ENCODE measurements at places on chromosomes 1 and 21.

DNA sequence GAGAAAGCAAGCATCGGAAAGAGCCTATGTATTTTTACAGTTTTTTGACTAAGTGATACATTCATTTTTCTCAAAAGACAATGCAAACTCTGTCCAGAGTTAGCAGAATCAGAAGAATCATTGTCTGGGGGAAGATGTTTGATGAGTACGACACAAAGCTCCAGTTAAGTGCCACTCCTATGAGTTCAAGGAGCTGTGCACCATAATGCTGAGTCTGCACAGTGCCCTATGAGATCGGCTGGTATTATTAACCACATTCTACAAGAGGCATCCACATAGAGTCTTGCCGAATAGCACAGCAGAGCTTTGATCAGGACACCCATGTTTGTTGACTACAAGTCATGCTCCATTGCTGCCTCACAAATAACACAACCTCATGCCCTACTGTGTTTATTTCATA, 54.9 kb upstream of the RAP1GAP start:
- DNase-seq = no peak

- DNase-seq = peak; percentile 52
Measured at GRCh38 chr1:116986421-116987255, 14.9 kb upstream of the CD101 start.

GRCh38 chr1:232872738-232873137, 67.5 kb downstream of the MAP10 start:
- DNase-seq = no peak

GRCh38 chr1:28877132-28877781, 37.1 kb upstream of the EPB41 start:
- DNase-seq = peak; percentile 83

- DNase-seq = no peak
Measured at GRCh38 chr1:32448773-32449456, 16.0 kb upstream of the ZBTB8B start.

GRCh38 chr1:114093624-114094362, 59.9 kb downstream of the SYT6 start:
- DNase-seq = no peak

DNA sequence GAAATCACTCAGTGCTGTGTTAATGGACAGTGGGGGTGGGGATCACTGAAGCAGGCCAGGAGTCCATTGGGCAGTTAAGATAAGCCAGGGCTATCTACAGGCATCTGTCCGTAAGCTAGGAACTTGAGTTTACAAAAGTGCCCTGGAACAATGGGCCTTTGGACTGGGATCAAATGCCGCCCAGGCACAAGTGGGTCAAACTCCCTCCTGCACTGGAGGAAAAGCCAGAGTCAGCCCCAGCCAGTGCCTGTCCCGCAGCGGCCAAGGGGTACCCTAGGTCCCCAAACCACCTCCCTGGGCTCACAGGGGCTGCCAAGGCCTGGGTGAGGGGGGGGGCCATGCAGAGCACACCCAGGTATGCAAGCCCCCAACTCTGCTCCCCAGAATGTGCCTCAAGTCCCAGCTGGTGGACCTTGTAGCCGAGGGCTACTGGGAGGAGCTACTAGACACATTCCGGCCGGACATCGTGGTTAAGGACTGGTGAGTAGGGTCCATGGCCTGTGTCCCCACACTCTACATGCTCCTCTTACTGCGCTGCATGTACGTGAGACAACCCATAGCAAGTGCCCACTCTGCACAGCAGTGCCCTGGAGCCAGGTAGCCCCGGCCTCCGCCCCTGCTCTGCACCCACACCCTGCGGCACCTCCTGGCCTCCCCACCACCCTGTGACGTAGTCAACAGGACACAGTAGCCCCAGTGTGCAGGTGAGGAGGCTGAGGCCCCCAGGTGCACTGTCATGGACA, 7.7 kb downstream of the FBXO6 start:
- DNase-seq = no peak

- no peak for DNase-seq
Measured at GRCh38 chr1:44511769-44512168, 106.7 kb downstream of the RNF220 start.

- DNase-seq = peak; percentile 48
Measured at GRCh38 chr1:44801491-44802305, 1.5 kb downstream of the PLK3 start.

GRCh38 chr1:85085417-85085816, 37.1 kb upstream of the MCOLN3 start:
- no peak for DNase-seq

DNA sequence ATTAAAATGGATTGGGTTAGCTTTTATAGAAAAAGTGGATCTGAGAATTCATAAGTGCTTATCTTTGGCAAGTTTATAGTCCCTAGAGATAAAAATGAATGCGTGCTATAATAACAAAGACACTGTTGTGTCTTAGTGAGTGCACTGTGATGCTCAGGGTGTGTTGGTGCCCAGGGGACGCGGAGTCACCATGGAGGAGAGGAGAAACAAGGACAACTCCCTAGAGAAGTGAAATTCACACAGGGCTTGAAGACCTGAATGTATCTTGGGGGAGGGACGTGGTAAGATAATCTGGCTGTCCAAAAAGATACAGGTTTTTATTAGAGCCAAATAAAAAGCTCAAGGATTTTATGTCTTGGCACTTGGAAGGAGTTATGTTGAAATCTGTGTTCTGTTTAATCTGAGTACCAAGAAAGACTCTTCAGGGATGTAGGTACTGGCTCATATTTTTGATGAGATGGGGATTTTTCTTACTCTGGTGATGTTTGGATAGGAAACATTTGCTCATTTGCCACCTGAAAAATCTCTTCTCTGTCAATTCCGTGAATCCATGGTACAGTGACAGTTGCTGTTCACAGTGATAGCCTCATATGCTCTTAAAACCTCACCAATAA, 9.6 kb downstream of the SMYD2 start:
- no peak for DNase-seq

GRCh38 chr1:10168912-10169514, 41.4 kb upstream of the KIF1B start:
- no peak for DNase-seq

- DNase-seq = no peak
Measured at GRCh38 chr1:51425955-51426354, 93.1 kb downstream of the EPS15 start.

DNA sequence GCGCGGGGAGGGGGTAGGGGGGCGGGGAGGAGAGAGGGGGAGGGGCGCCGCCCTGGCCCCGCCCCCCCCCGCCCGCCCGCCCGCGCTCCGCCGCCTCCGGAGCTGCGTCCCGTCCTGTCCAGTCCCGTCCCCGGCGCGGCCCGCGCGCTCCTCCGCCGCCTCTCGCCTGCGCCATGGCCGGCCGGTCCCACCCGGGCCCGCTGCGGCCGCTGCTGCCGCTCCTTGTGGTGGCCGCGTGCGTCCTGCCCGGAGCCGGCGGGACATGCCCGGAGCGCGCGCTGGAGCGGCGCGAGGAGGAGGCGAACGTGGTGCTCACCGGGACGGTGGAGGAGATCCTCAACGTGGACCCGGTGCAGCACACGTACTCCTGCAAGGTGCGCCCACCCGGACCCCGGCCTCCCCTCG, at the start of gene AGRN:
Gene AGRN (plus strand): TSS at position 121 of the 405 bp plus-strand sequence. CDS start 53 bp downstream, at position 174.
- peak; percentile 28 for DNase-seq

- DNase-seq = no peak
Measured at GRCh38 chr1:165639821-165640623, 9.0 kb downstream of the MGST3 start.

- DNase-seq = peak; percentile 44
Measured at GRCh38 chr1:88180449-88181108, 503.5 kb upstream of the PKN2 start.

- DNase-seq = no peak
Measured at GRCh38 chr1:199593475-199593874, 434.0 kb upstream of the NR5A2 start.

GRCh38 chr1:37858931-37859506, 373 bp downstream of the MTF1 start:
- no peak for DNase-seq

DNA sequence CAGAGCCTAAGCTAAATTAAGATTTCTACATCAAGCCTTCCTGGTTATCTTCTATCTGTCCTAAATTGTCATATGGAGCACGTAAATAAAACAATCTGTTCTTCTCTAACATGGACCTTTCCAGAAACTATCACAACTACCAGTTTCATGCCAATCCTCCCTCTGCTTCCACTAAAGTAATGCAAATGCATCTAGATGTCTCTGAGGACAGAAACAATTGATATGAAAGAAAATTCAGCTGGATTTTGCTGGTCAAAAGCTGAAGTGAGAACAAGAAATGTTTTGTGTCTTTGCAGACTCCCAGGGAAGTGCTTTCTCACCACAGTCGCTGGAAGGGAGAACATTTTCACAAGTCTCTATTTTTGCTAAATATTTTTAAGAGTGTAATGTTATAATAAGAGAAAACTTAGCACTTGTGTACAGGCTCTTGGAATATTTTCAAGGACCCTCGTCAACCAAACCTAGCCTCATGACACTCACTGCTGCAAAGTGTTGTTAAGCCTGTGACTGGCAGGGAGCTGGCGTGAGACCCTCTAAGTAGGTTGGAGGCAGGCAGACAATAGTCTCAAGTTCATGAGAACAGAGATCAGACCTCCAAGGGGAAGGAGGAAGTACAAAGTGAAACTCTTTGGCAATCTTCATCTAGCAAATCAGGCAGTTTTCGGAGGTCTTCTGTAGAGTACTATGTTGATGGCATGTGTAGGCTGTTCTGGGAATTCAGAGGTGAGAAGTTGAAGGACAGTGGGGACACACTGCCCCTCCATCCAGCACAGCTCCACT, 38.8 kb downstream of the DNASE2B start:
- peak; percentile 6 for DNase-seq

- no peak for DNase-seq
Measured at GRCh38 chr1:42322577-42322976, 12.5 kb downstream of the FOXJ3 start.

- no peak for DNase-seq
Measured at GRCh38 chr1:108815566-108815965, 41.3 kb downstream of the AKNAD1 start.

GRCh38 chr1:18557621-18558465, 72.8 kb upstream of the PAX7 start:
- no peak for DNase-seq

DNA sequence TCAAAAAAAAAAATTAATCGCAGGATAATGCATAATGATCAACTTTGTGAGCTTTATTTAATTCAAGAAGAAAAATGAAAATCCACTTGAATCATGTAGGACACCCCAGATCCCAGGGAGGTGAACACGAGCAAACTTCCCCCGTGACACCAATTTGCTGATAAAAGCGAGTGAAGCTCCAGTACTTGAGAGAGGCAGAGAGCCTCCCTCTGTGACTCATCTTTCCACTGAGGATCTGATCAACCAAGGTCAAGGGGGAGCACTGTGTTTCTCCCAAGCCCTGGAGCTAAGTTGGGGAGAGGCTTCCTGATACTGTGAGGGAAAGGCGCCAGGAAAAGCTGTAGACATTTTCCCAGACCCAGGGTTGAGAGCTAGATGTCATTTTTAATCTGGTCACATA, 160.9 kb downstream of the SLC44A5 start:
- DNase-seq = no peak

GRCh38 chr21:45467221-45467779, 62.3 kb downstream of the COL18A1 start:
- no peak for DNase-seq

DNA sequence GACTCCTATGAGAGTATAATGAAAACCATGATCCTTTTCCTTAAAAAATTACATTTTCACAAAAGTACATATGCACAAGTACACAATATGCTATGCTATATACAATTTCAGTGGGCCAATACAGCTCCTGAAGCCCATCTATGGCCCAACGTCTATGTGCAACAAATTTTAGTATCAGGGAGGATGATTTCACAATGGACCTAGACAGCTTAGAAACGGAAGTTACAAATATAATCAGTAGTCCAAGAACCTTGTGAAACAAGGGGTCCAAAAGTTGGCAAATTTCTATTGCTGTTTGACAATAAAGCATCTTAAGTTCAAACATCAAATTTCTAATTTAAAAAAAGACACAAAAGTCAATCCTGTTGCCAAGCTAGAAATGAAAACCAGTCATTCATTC, 87.0 kb downstream of the DPYD start:
- DNase-seq = no peak

DNA sequence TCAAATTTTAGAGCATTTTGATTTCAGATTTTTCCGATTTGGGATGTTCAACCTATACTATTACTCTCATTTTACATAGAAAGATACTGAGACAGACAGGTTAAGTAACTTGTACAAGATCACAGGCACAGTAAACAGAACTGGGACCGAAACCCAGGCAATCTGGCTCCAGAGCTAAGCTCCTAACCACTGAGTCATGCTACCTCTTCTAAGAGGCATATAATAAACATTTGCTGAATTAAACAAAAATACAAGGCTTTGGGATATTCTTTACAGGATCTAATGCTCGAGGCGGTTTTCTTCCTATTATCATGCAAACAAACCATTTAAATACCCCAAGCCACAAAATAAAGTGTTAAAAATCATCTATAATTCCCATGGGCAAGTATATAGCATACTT, 50.3 kb downstream of the MCOLN2 start:
- DNase-seq = no peak

DNA sequence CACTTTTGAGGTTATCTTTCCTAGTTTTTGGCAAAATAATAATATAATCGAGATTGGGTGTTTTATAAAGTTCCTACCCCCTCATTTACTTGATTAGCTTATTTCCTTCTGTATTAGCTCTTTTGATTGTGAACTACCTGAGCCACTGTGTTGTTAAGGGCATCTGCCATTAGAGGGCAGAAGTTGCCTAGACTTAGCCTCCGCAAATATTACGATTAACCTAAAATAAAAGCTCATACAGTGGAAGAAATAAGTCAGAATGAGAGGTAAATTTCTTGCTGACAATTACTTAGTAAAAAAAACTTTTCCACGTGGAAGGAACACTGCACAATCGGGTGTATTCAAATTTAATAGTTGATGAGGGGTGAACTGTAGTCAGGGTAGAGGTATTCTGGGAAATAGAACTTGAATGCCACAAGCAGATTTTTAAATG, 2.3 kb downstream of the H3-3A start:
- peak; percentile 60 for DNase-seq

GRCh38 chr1:32128964-32129363, 21.1 kb downstream of the KPNA6 start:
- no peak for DNase-seq

GRCh38 chr1:109722908-109723691, 11.0 kb downstream of the GSTM5 start:
- no peak for DNase-seq

DNA sequence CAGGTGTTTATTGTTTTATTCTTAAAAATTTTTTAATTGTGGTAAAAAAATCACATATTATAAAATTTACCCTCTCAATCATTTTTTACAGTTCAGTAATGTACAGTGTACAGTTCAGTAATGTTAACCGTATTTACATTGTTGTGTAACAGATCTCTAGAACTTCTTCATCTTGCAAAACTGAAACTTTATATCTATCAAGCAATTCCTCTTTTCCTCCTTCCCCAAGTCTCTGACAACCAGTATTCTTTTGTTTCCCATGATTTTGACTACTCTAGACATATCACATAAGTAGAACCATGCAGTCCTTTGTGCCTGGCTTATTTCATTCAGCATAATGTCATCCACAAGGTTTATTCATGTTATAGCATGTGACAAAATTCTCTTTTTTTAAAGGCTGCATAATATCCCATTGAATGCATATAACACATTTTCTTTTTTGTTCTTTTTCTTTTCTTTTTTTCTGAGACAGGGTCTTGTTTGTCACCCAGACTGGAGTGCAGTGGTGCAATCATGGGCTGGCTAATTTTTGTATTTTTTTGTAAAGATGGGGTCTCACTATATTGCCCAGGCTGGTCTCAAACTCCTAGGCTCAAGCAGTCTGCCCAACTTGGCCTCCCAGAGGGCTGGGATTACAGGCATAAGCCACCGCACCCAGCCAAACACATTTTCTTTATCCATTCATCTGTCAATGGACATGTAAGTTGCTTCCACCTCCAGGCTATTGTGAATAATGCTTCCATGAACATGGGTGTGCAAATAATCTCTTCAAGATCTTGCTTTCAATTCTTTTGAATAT, 17.2 kb upstream of the RCSD1 start:
- no peak for DNase-seq
